A549 treated with ZK216348 at 1 μM for 4 hours (cell line): ENCODE measurements at places on chromosomes 13 and 19. TPM values are rescaled to one million over a fixed set of nuclear protein-coding genes. Genes with fewer than 3 reads are reported as not detected.

The TICAM1 gene
- 5.2 to 10.9 TPM (median 8.9 TPM) in 5 replicates for total RNA-seq

The CASP14 gene
- total RNA-seq: not detected in 5 replicates

The FGF22 gene
- total RNA-seq: 0.21 to 1.0 TPM (median 0.87 TPM) in 5 replicates

The ZNF723 gene
- total RNA-seq: not detected in 5 replicates

The CYP4F12 gene
- total RNA-seq: 1.8 to 2.7 TPM (median 2.1 TPM) in 5 replicates

The NAPSA gene
- 0.48 to 1.6 TPM (median 1.2 TPM) in 5 replicates for total RNA-seq

The ACP5 gene
- 0.41 TPM in 1 of 5 replicates, not detected in the others for total RNA-seq

The ZNF45 gene
- total RNA-seq: 9.1 to 12.6 TPM (median 10.9 TPM) in 5 replicates

The WDR88 gene
- not detected in 5 replicates for total RNA-seq

The PLIN5 gene
- total RNA-seq: 0.16 to 0.32 TPM in 2 of 5 replicates, not detected in the others

The ZNF132 gene
- total RNA-seq: 0.07 to 0.09 TPM (median 0.09 TPM) in 3 of 5 replicates, not detected in the others

The SLC25A15 gene
- 14.0 to 20.1 TPM (median 16.3 TPM) in 5 replicates for total RNA-seq

The CRLF1 gene
- 2.6 to 5.8 TPM (median 3.3 TPM) in 5 replicates for total RNA-seq

The NUFIP1 gene
- 5.0 to 7.5 TPM (median 6.0 TPM) in 5 replicates for total RNA-seq

The SPTBN4 gene
- total RNA-seq: 0.55 to 1.2 TPM (median 0.71 TPM) in 5 replicates

The POLR2E gene
- 163 to 257 TPM (median 236 TPM) in 5 replicates for total RNA-seq

The LENG8 gene
- 52.4 to 151 TPM (median 125 TPM) in 5 replicates for total RNA-seq

The CDC16 gene
- total RNA-seq: 34.5 to 47.3 TPM (median 41.6 TPM) in 5 replicates

The PLK5 gene
- total RNA-seq: not detected in 5 replicates

The NLRP4 gene
- total RNA-seq: not detected in 5 replicates

The IGSF23 gene
- total RNA-seq: 0.27 to 0.68 TPM (median 0.45 TPM) in 5 replicates

The CCDC122 gene
- 1.9 to 4.7 TPM (median 2.7 TPM) in 5 replicates for total RNA-seq

The LRRC63 gene
- total RNA-seq: 0.13 TPM in 1 of 5 replicates, not detected in the others

The F10 gene
- total RNA-seq: not detected in 5 replicates

The PNMA8B gene
- not detected in 5 replicates for total RNA-seq

The CDC37 gene
- total RNA-seq: 152 to 223 TPM (median 191 TPM) in 5 replicates

The CGB3 gene
- not detected in 5 replicates for total RNA-seq

The TCF3 gene
- total RNA-seq: 41.1 to 82.2 TPM (median 74.6 TPM) in 5 replicates

The CALR3 gene
- not detected in 5 replicates for total RNA-seq

The SLAIN1 gene
- 0.21 to 1.3 TPM (median 0.42 TPM) in 5 replicates for total RNA-seq

The KIR2DL1 gene
- total RNA-seq: not detected in 5 replicates

The NXNL1 gene
- not detected in 5 replicates for total RNA-seq

The RNF17 gene
- total RNA-seq: not detected in 5 replicates

The GSX1 gene
- total RNA-seq: not detected in 5 replicates
